ENCODE measurements at places on chromosomes 11 and 22.
A peak's percentile ranks its signal among the peaks of the same experiment; 100 is the strongest.

GRCh38 chr11:111500481-111500880 lies 11.7 kb downstream of the BTG4 start:
- no peak for DNase-seq

DNA sequence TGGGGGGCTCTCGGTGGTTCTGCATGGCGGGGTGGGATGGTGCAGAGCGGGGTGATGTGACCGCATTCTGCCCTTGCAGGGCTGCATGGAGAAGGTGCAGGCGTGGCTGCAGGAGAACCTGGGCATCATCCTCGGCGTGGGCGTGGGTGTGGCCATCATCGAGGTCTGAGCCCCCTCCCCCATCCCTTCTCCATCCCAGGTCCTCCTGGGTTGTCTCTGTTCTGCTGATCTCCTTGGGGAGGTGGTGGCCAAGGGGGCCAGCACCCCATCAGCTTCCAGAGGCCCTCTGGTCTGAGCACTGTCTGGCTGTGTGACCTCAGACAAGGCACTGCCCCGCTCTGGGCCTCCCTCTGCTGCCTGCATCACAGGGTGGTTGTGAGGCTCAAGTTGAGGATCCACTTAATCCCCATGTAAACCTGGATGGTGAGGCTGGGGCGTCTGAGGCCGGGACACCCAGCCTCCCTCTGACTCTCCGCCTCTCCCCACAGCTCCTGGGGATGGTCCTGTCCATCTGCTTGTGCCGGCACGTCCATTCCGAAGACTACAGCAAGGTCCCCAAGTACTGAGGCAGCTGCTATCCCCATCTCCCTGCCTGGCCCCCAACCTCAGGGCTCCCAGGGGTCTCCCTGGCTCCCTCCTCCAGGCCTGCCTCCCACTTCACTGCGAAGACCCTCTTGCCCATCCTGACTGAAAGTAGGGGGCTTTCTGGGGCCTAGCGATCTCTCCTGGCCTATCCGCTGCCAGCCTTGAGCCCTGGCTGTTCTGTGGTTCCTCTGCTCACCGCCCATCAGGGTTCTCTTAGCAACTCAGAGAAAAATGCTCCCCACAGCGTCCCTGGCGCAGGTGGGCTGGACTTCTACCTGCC lies 53.3 kb downstream of the CD82 start:
- DNase-seq, result no peak

DNA sequence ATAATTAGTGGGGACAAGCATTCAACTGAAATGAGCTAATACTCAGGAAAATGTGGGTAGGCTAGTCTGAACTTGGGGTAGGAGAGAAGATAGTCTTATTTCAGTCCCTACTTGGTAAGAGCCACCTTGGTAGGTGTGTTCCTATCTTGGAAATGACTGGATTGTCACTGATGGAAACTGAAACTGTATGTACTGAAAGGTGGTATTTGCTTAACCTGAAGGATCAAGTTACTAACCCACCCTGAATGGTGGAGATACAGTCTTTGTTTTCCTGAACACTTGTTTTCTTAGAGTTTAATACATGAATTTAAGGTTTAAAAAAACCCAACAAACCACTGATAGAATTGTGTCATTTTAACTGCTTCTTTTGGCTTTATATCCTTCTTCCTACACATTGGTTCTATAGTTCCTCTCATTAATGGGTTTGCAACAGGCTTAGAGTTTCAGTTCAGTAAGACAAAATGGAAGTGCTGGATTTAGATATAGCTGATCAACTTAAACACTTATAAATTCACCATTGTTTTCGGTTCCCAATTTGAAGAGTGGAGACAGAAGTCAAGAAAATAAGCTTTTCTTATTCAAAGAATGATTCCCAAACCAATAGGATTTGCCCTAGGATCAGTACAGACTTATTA lies 4.2 kb downstream of the FAR1 start:
- DNase-seq, result no peak

DNA sequence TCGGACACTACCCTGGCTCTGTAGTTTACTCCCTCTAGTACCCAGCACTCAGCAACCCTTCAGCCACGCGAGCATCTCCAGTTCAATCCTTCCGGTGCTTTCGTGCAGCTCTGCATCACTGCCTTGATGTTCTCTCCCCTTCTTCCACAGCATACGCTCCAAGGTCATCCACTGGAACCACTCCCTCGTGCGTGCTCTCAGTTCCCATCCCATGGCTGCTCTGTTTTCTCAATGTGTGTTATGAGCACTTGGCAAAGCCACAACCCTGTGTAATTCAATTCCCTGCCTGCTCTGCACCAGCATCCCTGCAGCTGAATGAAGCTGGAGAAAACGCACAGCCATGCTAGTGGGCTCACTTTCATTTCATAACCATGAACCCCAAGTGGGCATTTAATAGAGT lies 38.5 kb upstream of the NFRKB start:
- DNase-seq, result no peak

- DNase-seq, result peak; percentile 83
Measured at GRCh38 chr22:37802310-37803194, 5.2 kb upstream of the GCAT start.

- no peak for DNase-seq
Measured at GRCh38 chr11:82462608-82463242, 270.9 kb downstream of the FAM181B start.

DNA sequence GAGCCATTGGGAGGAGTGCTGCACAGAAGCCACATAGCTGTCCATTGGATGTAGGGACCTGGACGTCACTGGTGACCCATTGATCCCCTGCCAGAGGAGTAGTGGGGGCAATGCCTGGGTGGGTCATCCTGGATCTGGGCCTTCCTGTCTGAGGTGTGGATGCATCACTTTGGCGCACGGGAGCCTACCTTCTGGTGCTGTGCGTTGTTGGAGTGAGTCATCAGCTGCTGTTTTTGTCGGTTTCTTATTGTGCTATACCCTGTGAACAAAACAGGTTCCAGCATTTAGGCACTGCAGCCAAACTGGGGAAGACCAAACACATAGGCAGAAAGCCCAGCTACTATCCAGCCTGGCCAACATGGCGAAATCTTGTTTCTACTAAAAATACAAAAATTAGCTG lies 3.2 kb downstream of the TAF6L start:
- no peak for DNase-seq

- no peak for DNase-seq
Measured at GRCh38 chr22:29089507-29089906, 16.7 kb downstream of the KREMEN1 start.
